H54 (cell line): ENCODE measurements at places on chromosomes 11 and 22.

- DNase-seq, result no peak
Measured at GRCh38 chr22:31155422-31155821, 4.6 kb upstream of the RNF185 start.

- DNase-seq, result no peak
Measured at GRCh38 chr11:115843685-115844084, 339.5 kb upstream of the CADM1 start.

- no peak for DNase-seq
Measured at GRCh38 chr22:41970601-41971000, 1.4 kb downstream of the SEPTIN3 start.

DNA sequence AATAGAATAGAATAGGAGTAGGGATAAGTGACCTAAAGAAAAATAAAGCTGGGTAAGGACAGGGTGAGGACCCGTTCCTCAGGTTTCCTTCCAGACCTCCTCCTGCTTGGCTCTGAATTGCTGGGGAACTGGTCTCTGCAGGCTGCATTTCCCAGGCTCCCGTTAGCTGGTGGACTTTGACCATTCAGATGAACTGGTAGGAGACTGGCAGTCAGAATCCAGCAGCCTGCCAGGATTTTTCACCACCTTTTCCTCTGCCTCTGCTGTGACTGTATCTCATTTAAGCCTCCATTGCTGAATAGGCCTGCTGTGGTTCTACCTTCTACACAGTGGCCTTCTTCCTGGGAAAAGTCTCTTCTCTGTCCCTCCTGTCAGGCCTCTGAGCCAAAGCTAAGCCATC lies 24.6 kb upstream of the SMPD1 start:
- no peak for DNase-seq

- no peak for DNase-seq
Measured at GRCh38 chr11:101582989-101583250, 887 bp downstream of the TRPC6 start.

DNA sequence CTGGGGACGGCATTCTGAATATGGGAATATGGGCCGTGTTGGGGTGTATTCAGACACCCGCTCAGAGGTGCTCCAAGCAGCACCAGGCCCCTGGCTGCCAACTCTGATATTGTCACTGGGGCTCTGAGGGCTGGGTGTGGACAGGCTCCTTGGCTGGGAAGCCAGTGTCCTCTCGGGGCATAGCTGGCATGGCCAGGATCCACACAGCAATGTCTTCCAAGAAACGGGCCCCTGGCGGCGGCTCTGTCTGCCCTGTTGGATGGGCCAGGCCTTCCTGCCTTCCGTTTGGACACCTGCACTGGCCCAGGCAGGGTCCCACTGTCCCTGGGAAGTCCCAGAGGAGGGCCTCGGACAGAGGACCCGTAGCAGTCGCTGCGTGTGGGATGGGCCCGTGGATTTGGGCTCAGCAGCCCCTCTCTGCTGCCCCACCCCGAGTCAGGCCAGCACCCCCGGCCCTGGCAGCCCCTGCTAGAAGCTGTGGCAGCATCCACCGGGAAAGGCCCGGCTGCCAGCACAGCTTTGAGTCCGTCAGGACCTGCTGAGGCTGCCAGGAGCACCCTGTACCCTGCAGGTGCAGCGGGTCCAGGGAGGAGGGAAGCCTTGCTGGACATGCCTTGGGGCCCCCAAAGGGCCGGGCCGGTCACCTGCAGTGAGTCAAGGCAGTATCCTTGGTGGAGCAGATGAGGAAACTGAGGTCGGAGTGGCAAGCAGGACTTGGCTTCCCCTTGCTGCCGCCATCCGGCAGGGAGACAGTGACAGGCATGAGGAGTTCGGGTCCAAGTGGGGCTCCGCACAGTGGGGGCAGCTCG lies 4.1 kb downstream of the PANX2 start:
- DNase-seq, result no peak

DNA sequence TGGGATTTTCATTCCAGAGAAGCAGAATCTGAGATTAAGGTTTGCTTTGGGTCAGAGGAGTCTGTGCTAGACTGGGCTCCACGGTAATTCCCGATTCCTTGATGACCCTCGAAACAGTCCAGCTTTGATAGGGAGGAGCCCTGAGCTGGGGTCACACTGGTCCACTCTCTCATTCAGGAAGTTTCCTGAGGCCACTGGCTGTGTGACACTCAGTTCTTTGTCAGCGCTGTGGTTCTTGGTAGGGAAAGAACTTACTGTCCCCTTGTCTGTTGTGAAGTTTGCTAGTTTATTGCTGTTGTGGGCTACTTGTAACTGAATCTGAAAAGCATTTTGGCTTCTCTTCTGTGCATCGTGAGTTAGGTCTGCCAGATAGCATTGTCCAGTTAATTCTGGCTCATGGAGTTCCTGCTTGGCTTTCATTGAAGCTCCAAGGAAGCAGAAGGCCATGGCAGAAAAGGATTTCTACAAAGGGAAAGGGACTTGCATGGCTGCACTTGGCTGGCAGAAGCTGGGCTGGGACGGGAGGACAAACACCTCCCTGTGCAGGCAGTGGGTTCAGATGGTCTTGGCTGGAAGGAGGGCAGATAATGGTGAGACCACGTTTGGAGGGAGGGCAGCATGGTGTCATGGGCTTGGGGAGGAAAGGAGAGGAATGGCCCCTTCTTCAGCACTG lies 23.3 kb downstream of the BCR start:
- DNase-seq, result no peak

- DNase-seq, result no peak
Measured at GRCh38 chr22:44928711-44929358, 81.0 kb downstream of the PHF21B start.

DNA sequence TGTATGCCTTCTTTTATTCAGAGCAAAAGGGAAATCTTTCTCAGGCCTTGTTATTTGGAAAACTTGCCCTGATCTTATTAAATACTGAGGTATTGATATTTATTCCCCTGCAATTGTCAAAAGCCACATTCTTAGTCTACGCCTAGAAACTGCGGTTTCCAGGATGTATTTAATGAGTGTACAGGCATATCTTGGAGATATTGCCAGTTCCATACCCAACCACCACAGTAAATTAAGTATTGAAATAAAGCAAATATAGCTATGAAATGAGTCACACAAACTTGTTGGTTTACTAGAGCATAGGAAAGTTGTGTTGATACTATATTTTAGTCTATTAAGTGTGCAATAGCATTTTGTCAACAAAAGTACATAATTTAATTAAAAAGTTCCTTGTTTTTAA lies 152.7 kb upstream of the CCDC179 start:
- no peak for DNase-seq

DNA sequence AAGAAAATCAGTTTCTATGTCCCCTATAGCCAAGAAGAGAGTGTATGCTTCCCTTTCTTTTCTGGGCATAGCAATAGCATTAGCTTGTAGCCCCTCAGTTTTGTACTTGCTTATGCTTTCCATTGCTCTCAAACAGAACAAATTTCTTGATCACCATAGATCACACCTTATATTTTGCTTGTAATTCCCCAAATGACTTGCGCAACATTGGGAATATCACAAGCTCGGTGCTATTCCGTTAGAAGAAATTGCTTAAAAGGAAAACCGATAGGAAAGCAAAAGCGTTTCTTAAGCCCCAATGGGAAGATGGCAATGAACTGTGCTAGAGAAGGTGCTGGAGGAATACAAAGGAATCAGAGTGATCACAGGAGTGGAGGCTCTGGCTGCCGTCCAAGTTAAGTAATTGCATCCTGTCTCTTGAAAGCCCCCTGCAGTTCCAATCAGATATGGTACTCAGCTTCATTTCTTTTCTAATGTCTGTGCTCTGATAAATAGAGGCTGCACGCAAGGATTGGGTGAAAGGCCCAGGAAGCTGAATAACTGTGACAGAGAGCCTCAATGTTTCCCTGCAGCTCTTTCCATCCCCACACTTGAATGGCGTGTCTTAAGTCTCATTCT lies 182.1 kb upstream of the KIRREL3 start:
- no peak for DNase-seq

DNA sequence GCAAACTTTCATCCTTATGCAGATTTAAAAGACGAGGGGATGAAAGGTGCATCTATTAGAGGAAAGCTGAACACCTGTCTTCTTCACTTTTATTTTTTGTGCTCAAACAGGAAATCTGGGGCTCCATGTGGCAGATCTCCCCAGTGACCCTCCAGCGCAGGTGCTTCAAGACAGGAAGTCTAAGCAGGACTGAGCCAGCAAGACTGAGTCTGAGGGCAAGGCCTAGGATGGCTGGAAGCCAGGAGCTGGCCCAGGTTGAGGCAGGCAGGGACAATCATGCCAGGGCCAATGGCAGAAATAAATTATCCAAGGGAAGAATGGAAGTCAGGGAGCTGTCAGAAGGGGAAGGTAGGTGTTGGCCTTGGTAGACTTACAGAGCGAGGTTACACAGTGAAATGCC lies 101.1 kb upstream of the SPON1 start:
- DNase-seq, result no peak

GRCh38 chr11:75598264-75598663 lies 36.2 kb downstream of the SERPINH1 start:
- DNase-seq, result no peak

- DNase-seq, result peak; percentile 63
Measured at GRCh38 chr11:898143-898511, 12.5 kb downstream of the CHID1 start.

DNA sequence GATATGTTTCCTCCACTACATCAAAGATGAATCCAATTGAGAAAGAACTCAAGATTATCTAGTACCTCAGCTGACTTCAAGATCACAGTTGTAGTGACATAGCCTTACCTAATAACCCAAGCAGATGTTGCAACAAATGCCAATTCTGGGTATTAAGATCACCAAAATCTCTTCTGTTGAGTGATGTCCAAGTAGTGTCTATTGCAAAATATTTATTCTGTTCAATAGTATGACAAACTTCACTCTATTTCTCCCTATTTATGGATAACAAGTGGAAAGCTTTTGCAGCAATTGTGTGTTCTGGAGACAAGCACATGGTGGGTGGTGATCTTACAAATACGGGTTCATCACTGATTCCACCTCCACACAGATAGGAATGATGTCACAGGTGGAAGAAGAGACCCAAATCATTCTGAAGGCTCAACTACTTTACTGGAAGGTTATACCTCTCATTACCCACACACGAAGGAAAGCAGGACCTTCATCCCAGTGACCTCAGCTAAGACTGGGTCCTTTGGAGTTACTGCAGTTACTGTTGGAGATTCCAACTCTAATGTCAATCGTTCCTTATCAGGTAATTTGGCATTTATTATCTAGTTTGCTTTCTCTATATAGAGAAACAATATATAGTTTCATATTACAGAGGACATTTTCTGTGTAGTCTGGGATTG lies 72.0 kb downstream of the CD44 start:
- no peak for DNase-seq

GRCh38 chr11:128207861-128208321 lies 379.5 kb downstream of the ETS1 start:
- peak; percentile 19 for DNase-seq

GRCh38 chr11:569158-569885 lies 6.9 kb upstream of the PHRF1 start:
- no peak for DNase-seq

GRCh38 chr11:119921571-119921970 lies 192.6 kb upstream of the NECTIN1 start:
- DNase-seq, result no peak

DNA sequence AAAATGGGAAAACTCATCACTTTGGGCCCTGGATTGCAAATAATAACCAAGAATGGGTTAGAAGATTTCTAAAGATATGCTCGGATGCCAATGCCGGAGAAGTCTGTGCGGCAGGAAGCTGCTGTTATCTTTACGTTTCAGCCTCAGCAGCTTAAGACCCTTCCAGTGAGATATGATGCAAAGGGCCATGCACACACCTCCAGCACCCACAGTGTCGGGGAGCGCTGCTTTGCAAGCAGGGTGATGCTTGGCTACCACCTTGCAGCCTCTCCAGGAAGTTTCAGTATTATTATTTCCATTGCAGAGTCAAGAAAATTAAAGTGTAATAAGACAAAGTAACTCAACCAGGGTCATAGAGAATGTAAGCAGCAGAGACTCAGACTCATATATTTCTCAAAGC lies 37.3 kb downstream of the LARGE1 start:
- no peak for DNase-seq

DNA sequence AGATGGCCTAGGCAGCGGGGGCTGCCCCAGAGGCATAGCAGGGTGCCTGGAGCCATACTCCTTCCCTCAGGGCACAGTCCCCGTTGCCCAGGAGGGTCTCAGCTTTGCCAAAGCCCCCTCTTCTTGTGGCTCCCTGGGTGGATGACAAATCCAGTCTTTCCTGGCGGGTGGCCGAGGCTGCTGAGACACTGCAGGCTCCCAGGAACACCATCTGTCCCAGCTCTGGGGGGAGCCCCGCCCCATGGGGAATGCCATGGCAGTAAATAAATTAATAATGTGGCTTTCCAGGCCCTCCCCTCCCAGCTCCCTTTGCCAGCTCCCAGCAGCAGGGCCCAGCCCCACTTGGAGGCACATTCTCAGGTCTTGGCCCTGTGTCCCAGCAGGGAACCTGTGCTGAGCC lies 45.0 kb downstream of the PDE2A start:
- DNase-seq, result peak; percentile 53

DNA sequence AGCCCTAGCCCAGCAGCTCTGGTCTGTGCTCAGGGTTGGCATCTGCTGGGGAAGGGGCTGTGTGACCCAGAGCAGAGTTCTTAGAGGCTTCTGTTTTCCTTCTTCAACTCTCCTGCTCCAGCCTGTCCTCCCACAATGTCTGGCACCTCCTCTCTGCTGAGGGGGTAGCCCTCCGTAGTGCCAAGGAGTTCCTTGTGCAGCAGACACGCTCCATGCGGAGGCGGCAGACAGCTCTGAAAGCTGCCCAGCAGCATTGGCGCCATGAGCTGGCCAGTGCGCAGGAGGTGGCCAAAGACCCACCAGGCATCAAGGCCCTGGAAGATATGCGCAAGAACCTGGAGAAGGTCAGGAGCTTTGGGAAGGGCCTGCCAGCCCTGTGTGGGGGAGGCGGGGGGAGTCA lies 69.3 kb downstream of the CEP164 start:
- no peak for DNase-seq

DNA sequence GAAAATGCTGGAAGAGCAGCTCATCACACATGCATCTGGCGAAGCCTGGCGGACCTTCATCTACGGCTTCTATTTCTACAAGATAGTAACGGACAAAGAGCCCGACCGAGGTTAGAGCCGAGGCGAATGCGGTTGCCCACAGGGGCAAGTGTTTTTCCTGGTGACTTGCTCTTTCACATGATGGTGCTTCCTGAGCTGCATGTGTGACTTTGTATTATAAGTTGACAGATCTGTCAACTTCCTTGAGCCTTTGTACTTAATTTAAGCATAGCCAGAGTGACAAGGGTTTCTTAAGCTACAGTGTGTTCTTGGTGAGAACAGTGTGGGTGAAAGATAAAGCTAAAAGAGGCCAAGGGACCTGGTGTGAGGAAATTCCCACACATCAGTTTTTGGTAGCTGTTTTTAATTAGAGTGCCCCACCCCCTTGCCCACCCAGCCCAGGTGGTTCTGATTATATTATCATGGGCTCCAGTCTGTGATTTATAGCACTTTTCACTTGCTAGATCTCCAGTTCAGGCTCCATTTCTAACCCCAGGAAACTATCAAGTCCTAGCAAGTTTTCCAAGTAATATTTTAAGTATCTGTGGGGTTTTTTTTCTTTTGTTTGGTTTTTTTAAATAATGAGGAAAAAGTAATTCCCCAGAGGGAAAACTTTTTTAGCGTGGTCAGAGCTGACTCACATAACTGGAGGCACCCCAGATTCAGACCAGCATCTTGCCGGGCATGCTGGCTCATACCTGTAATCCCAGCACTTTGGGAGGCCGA lies 68.0 kb upstream of the YWHAH start:
- DNase-seq, result no peak

GRCh38 chr22:27461470-27461869 lies 340.1 kb downstream of the MN1 start:
- DNase-seq, result peak; percentile 58
